ENCODE measurements at places on chromosomes 11 and 22. TPM values are rescaled to one million over a fixed set of nuclear protein-coding genes. Genes with fewer than 3 reads are reported as not detected.

The P2RX3 gene
- 0.40 TPM for total RNA-seq

The TEAD1 gene
- total RNA-seq, result 88.8 TPM

- no peak for DNase-seq
These were observed 21.8 kb downstream of the MPPED1 start for GRCh38 chr22:43433451-43434274.

GRCh38 chr22:33687464-33687863 lies 232.8 kb downstream of the LARGE1 start:
- no peak for DNase-seq

GRCh38 chr22:43174941-43175531 lies 11.9 kb downstream of the TTLL12 start:
- no peak for DNase-seq

- no peak for DNase-seq
These were observed 10.4 kb downstream of the AP1B1 start for GRCh38 chr22:29377979-29378378.

DNA sequence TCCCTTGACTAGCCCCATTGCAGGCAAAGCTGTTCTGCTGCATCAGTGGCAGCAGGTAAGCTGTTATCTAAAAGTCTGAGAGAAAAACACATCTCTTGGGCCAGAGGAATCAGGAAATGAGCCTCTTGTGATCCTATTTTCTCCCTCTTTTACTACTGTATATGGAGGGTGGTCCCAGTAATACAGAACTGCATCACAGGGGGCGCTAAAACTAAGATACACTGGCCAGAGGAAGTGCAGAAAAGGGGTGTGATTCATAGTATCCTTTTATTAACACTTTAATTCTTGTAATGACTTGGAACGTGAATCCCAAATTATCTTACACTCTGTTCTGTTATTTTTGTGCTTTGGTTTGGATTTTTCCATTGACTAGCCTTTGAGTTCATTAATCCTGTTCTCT lies 8.8 kb upstream of the MED17 start:
- DNase-seq, result no peak

The OR2AT4 gene
- total RNA-seq, result not detected

DNA sequence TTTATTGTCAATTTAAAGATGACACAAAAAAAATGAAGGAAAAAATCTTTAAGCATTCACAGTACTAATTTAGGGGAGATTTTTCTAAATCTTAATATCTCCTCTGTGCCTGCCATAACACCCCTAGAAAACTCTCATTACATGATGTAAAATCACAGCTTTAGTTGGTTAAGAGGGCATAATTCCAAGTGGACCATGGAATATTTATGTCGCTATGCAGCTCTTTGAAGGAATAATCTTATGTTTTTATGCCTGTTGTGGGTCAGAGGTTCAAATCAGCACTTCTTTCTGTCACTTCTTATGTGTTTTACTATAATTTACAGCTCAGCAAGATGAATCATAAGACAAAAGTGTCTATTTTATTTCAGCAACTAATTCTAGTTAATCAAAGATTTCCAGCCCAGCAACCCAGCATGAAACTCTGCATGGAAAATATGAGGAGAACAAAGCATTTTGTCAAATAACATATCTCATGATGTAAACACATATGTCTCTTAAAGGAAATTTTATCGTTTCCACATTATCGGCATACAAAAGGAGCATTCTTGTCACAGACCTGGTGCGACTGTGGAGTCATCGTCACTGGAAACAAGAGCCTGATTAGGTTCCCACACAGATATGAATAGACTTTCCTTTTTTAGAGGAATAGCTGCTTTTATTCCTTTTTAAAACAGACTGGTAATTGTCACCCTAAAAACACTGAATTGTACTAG lies 274.8 kb downstream of the SOX6 start:
- DNase-seq, result no peak

The HTR3B gene
- total RNA-seq, result not detected

GRCh38 chr11:21806947-21807346 lies 385.9 kb upstream of the ANO5 start:
- no peak for DNase-seq

The AP5B1 gene
- total RNA-seq, result 22.2 TPM

GRCh38 chr11:112615238-112615637 lies 346.0 kb upstream of the NCAM1 start:
- no peak for DNase-seq

DNA sequence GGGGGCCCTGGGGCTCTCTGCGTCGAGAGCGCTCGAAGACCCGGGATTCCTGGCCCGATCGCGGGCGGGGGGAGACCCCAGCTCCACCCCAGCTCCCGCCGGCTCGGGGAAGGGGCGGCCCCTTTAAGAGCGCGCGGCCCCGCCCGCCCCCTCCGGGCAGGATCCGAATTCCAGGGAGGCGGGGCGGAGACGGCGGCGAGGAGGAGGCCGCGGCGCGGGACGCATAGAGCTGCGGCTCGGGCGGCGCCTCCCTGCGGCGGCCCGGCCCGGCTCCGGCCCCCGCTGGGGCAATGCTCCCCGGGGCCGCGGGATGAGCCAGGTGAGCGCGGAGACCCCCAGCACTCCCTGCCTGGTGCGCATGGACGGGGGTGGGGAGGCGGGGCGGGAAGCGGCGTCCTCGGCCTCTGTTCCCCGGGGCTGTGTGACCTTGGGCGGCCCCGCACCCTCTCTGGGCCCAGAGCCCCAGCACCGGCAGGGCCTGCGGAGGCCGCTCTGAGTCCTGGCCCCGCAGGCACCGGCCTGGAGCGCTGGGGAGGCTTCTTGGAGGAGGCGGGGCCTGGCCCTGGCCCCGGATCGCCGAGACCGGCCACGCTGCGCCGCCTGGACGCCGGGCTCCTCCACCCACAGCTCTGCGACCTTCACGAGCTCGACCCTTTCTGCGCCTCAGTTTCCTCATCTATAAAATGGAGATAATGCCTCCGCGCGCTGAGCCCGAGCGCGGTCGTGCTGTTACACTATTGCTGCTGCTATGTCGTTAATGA lies 565 bp downstream of the GAS2L1 start:
- peak; percentile 63 for DNase-seq

GRCh38 chr11:36478700-36479329 lies 31.3 kb downstream of the TRAF6 start:
- DNase-seq, result peak; percentile 54

The DENND6B gene
- 24.9 TPM for total RNA-seq

The PLAAT3 gene
- total RNA-seq, result 91.8 TPM

- DNase-seq, result no peak
These were observed 223.4 kb upstream of the PITPNB start for GRCh38 chr22:28142361-28142961.

- DNase-seq, result peak; percentile 26
These were observed 35.9 kb upstream of the SESN3 start for GRCh38 chr11:95266751-95267374.

DNA sequence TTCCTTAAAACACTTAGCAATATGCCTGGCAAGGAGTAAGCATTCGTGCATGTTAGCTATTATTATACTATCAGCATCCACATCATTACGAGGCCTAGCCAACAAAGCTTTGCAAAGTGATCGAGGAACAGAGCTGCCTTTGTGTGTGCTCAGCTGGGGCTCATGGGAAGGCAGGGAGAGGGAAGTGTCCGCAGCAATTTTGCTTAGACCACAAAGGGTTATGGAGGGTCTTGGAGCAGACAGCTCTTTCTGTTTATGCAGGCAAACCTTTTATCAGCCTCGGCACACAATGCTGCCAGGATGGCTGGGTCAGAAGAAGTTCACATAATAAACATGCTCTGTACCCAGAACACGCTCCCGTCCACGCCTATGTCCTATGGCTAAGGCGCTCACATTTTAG lies 10.9 kb upstream of the DKK3 start:
- no peak for DNase-seq

DNA sequence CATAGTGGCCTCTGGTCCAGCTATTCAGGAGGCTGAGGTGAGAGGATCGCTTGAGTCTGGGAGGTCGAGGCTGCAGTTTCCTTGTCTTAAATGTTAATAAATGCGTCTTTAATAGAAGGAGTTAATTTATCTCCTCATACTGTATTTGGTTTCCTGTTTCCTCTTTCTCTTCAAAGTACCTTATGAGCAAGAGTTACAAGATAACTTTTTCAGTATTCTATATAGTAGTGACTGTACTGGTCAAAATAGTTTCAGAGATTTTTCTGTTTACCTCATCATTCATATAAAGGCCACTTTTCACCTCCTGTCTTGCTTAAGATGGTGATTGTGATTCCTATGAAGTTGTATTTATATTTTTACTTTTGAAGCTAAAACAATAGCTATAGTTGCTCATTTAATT lies 50.9 kb downstream of the MCAM start:
- DNase-seq, result no peak

The MMP8 gene
- total RNA-seq, result not detected

DNA sequence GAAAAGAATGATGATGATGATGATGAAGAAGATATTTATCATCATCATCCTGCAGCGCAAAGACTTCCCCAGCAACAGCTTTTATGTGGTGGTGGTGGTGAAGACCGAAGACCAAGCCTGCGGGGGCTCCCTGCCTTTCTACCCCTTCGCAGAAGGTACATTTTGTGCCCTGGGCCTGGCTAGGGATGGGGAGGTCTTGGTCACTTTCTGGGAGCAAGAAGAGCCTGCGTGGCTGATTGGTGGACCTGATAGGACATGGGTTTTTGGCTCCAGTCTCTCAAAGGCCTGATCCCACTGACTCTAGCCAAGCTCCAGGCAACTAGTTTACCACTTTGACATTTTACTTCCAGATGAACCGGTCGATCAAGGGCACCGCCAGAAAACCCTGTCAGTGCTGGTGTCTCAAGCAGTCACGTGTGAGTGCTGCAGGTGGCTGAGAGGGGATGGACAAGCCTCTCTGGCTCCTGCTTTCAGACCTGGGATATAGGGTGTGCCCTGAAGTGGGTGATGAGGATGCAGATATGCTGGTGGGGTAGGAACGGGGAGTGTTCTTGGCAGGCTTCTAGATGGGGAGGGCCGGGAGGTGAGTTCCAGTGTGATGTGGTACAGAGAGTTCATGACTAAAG lies 5.3 kb downstream of the SIDT2 start:
- DNase-seq, result no peak

GRCh38 chr22:28123989-28124766 lies 205.1 kb upstream of the PITPNB start:
- DNase-seq, result no peak

The ATG16L2 gene
- 62.2 TPM for total RNA-seq

The KRTAP5-2 gene
- 0.26 TPM for total RNA-seq

DNA sequence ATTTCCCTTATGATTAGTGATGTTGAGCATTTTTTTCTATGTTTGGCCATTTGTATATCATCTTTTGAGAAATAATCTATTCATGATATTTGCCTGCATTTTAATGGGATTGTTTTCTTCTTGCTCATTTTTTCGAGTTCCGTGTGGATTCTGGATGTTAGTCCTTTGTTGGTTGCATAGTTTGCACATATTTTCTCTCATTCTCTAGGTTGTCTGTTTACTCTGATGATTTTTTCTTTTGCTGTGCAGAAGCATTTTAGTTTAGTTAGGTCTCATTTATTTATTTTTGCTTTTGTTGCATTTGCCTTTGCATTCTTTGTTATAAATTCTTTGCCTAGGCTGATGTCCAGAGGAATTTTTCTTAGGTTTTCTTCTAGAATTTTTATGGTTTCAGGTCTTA lies 87.3 kb downstream of the METTL15 start:
- DNase-seq, result no peak

- no peak for DNase-seq
These were observed 1.7 kb upstream of the CABIN1 start for GRCh38 chr22:24009227-24010017.

The MAML2 gene
- total RNA-seq, result 14.3 TPM

DNA sequence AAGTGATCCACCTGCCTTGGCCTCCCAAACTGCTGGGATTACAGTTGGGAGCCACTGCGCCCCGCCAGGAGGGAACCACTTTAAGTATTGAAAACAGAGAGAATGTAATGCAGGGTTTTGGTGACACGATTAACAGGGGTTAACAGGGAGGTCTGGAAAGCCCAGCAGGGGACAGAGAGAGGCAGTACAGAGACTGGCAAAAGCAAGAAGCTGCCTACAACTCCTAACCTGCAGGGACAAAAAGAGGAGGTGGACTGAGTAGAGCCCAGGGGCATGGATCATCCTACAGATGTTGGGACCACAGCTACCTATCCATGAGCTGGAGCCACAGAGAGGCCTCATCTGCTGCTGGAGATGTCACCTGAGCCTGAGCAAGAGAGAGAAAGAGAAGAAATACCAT lies 1.7 kb upstream of the SPINDOC start:
- no peak for DNase-seq

The CENPM gene
- total RNA-seq, result 3.2 TPM

DNA sequence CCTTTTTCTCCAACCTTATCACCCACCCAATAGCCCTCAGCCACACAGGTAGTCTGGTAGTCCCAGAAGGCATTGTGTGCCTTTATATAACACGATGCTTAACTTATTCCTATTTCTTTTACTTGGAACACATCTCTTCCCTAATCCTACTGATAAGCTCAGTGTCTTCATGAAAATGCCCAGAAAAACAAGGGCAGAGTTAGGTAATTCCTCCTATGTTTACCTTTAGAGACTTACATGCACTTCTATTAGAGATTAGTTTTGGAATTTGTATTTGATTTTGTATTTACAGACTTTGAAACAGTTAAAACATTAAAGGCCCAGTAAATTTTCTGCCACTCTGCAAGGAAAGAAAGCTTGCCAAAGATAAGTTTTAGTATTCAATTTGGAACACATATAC lies 637.8 kb upstream of the CCDC90B start:
- no peak for DNase-seq

GRCh38 chr11:68525930-68526329 lies 65.4 kb downstream of the PPP6R3 start:
- no peak for DNase-seq

GRCh38 chr22:46006379-46007002 lies 29.5 kb upstream of the WNT7B start:
- DNase-seq, result peak; percentile 92

The TIRAP gene
- 20.7 TPM for total RNA-seq

The ENTHD1 gene
- total RNA-seq, result 0.09 TPM

The CHST1 gene
- total RNA-seq, result 1.8 TPM

The KLHDC7B gene
- 0.17 TPM for total RNA-seq

DNA sequence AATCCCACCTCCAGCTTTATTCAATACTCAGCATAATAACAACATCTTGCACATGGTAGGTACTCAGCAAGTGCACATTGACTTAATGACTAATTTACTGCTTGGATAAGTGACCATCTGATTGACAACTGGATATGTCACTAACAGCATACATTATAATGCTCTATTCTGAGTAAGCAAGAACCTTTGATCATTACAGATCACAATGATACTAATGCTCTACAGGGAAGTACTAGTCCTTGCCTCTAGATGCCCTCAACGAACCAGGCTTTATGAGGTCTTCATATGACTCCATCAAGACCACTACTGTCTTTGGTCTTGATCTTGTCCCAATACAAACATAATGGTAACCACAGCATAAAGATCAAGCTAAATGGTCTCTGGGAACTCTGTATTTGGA lies 167.6 kb upstream of the MTMR2 start:
- DNase-seq, result no peak

All from mucosa of gallbladder (tissue), 1 donor.